A549 treated with Hydrocortisone at 1 μM for 4 hours (cell line): ENCODE measurements at places on chromosomes 7 and 10. TPM values are rescaled to one million over a fixed set of nuclear protein-coding genes. Genes with fewer than 3 reads are reported as not detected.

AS3MT gene
- 3.0 to 4.3 TPM (median 3.9 TPM) in 5 replicates for total RNA-seq

TMEM140 gene
- 0.70 to 1.5 TPM (median 1.0 TPM) in 5 replicates for total RNA-seq

AKR1C8 gene
- total RNA-seq, result not detected in 5 replicates

ASB10 gene
- not detected in 5 replicates for total RNA-seq
